ENCODE measurements at places on chromosomes 13 and 19.

DNA sequence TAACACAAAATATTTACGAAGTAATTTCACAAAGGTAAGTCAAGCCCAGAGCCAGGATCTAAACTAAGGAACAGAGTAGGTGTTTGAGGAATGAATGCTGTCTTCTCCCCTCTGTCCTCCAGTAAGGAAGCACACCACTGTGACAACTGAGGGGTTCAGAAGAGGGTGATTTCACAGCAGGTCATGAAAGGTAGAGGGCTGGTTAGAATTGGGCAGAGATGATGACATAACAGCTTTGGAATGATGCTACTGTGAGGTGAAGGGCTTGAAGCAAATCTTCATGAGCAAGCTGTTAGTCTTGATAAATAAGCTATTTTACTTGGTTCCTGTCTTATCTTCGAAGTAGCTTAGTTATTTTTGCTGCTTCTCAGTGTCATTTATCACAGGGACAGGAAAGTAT lies 498.6 kb downstream of the FGF9 start:
- DNase-seq, result no peak

GRCh38 chr13:45301263-45301662 lies 39.7 kb downstream of the TPT1 start:
- DNase-seq, result no peak

DNA sequence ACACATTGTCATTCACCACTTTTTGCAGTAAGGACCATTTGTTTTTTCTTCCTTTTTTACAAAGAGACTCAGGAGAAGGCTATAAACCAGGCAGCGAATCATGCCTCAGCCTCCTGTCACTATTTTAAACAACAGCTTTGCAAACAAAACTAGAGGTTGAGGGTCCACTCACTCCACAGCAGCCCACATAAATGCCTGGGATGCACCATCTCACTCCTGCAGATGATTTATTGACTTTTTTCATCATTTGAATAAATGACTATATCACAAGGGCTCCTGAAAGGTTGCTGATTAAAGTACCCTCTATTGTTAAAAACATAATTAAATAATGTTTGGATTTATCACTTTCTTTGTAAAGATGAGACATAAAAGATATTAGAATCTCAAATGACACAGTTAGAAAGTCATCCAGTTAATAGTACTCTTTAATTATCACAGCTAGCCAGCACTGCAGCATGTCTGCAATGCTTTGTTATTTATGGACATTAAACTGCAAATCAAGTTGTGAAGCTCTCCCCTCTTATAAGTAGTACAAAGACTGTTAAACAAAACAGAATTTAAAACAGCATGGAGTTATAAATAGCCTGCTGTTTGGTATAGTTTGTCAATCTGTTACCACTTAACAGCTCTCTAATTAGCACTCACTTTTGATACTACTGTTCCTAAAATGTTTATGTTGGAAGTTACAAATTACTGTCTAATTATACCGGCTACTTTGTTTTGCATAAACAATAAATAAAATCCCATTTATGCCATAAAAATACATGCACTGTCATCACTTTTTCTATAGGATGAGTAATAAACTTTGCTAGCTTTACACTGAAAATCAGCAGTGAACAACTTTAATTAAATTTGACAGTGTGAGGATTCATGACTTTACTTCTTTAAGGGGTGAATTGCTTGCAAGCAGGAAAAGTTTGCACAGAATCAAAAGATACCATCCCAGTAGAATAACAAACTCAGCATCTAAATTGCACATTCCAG lies 853.2 kb downstream of the UQCRFS1 start:
- DNase-seq, result no peak

- no peak for DNase-seq
Observed at GRCh38 chr19:48659768-48660167, 13.0 kb downstream of the NTN5 start.

GRCh38 chr13:43127103-43127798 lies 103.9 kb downstream of the DNAJC15 start:
- no peak for DNase-seq

GRCh38 chr13:22848539-22849052 lies 332.2 kb upstream of the SGCG start:
- no peak for DNase-seq

GRCh38 chr13:43631106-43631505 lies 155.7 kb downstream of the ENOX1 start:
- no peak for DNase-seq

- no peak for DNase-seq
Observed at GRCh38 chr13:98556968-98557631, 19.8 kb downstream of the STK24 start.

GRCh38 chr13:112897603-112897955 lies 71.4 kb upstream of the MCF2L start:
- no peak for DNase-seq

GRCh38 chr19:39558624-39559117 lies 18.7 kb upstream of the EID2 start:
- no peak for DNase-seq

GRCh38 chr19:10690341-10690781 lies 10.9 kb upstream of the QTRT1 start:
- no peak for DNase-seq

GRCh38 chr13:75308222-75308621 lies 173.7 kb downstream of the TBC1D4 start:
- DNase-seq, result no peak

DNA sequence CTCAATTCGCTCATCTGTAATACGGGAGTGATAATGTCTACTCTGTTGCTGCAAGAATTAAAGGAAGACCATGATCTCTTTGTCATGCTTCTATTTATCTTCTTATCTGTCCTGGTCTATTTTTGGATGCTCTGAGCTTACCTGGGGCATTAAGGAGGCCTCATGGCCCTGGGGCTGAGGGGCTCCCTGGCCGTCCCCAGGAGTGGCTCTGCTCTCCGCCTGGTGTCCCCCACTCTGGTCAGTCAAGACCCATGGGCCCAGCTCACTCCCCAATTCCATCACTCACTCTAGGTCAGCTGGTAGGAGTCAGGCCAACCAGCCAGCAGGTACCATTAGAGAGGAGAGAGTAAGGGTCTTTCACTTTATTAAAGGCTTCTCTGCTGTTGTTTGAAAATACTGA lies 1.1 kb upstream of the CHST8 start:
- no peak for DNase-seq

GRCh38 chr19:13884726-13885591 lies 8.0 kb downstream of the NANOS3 start:
- DNase-seq, result no peak

DNA sequence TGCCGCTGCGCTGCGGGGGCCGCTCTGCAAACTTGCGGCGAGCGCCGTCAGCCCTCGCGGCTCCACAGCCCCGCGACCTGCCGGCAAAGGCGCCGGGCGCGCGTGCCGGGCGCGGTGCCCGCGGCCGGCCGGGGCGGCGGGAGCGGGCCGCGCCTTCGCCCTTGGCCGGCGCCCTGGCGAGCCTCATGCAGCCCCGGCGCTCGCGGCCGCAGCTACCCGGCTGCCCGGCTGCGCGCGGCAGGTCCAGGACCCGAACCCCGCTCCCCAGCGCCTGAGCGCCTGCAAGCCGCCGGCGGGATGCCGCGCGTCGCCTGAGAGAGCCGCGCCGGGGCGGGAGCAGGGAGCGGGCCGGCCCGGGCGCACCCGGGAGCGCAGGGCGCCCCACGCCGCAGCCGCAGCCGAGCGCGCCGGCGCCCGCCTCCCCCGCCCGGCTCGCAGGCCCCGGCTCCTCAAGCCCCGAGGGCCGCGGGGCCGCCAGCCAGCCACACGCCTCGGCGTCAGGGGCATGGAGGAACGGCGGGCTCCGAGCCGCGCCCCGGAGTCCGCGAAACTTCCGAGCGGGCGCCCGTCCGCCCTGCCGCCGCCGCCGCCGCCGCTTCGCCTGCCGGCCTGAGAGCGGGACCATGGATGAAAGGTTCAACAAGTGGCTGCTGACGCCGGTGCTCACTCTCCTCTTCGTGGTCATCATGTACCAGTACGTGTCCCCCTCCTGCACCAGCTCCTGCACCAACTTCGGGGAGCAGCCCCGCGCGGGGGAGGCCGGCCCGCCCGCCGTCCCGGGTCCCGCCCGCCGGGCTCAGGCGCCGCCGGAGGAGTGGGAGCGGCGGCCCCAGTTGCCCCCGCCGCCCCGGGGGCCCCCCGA lies 564 bp downstream of the HS6ST3 start:
- peak; percentile 40 for DNase-seq

GRCh38 chr19:7506385-7507328 lies 9.2 kb upstream of the ZNF358 start:
- peak; percentile 100 for DNase-seq

GRCh38 chr13:44158881-44159632 lies 214.6 kb upstream of the SERP2 start:
- DNase-seq, result peak; percentile 9

- DNase-seq, result peak; percentile 72
Observed at GRCh38 chr19:10305139-10305806, 4.3 kb downstream of the ZGLP1 start.

DNA sequence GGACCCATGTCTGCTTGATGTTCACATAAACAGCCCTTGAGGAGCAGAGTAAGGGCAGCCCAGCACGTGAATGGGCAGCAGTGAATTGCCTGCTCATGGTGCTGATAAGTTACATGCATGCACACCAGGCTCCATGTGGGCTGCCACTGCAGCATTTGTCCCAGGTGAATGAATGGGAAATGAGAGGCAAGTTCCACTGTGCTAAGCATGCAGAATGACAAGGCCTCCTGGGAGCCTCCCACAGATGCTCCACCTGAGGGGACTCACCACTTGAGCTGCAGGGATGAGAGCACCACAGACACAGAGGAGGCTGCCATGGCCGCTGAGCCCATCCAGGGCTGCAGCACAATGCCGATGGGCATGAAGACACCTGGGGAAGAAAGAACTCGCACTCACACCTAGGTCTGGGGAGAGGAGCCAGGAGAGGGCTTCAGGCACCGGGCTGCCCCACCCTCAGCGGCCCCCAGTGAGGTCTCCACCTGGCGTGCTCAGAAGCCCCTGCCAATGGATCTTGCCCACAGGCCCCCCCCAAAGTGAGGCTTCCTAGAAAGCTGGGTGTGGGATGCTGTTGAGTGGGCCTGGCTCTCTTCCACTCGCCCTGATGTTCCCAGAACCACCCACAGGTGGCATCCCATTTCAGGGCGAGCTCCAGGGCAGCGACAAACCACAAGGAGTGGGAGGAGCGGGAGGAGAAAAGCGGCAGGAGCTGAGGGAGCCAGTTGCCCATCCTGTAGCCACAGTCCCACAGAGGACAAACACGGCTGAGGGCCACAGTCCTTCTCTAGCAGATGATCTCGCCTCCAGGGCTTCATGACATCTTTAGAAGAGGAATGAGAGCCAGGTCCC lies 73.8 kb downstream of the CCDC70 start:
- no peak for DNase-seq

GRCh38 chr13:42255886-42256285 lies 16.1 kb upstream of the AKAP11 start:
- no peak for DNase-seq

DNA sequence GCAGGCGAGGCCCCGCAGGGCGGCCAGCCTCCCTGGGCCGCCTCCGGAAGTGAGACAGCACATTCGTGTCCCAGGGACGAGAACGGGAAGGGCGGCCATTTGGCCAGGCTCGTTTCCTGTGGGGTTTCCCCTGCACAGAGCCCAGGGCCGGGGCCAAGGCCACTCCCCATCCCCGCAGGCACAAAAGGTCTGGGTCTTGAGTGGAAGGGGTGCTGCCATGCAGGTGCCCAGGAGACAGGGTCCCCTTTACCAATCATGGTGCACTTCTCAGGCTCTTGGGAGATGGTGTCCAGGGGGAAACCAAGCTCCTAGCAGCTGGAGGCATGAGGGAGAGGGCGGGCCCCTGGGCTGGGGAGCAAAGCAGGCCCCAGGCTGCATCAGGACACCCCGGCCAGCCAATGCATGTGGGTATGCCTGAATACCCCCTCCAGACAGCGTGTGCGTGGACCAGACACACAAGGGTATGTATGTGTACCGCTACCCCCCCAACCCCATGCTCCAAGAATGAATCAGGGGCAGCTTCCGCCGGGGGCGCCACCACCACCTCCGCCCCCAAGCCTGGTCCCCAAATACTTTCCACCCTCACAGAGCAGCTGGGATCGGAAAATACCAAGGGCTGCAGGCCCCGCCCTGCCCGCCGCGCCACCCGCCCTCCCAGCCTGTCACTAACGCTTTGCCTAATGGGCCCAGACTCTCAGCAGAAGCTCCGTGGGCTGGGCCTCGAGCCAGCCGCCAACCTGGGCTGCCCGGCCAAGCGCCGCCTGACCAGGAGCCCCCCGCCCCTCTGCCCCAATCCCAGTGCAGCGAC lies 37.6 kb upstream of the NANOS3 start:
- peak; percentile 99 for DNase-seq

GRCh38 chr19:45477713-45478453 lies 10.1 kb downstream of the FOSB start:
- peak; percentile 75 for DNase-seq

DNA sequence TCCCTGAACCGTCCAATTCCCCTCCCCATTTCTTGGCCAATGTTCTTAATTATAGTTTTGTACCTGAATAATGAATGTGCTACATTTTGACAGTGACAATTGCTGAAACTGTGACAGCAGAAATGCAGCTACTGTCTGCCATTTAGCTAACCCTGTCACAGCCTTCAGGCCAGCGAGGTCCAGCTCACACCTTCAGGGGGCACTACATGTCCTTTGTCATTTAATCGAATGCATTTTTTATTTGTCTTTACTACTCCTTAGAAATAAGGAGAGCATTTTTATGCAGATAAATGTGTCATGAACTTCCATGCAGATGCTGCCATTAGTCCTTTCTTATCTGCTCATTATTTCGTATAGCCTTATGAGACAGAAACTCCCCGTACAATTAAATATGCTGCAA lies 159.9 kb downstream of the MZT1 start:
- DNase-seq, result no peak

DNA sequence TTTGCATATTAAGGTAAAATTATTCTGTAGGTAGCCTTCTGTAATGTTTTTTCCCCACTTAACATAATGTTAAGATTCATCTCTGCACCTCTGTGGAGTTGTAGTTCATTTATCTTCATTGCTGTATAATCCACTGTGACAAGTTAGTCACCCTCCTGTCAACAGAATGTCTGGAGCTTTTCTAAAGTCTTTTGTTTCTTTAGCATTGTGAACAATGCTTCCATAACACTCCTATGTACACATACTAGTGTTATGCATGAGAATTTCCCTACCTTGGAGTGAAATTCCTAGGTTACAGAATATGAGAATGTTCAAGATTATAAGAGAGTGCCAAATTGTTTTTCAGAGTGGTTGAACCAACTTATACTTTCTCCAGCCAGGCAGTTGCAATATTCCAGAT lies 113.5 kb downstream of the COG6 start:
- no peak for DNase-seq

GRCh38 chr13:64239372-64239771 lies 2823.7 kb upstream of the PCDH20 start:
- no peak for DNase-seq
